ENCODE measurements at places on chromosomes 6 and 20.
A peak's percentile ranks its signal among the peaks of the same experiment; 100 is the strongest.

DNA sequence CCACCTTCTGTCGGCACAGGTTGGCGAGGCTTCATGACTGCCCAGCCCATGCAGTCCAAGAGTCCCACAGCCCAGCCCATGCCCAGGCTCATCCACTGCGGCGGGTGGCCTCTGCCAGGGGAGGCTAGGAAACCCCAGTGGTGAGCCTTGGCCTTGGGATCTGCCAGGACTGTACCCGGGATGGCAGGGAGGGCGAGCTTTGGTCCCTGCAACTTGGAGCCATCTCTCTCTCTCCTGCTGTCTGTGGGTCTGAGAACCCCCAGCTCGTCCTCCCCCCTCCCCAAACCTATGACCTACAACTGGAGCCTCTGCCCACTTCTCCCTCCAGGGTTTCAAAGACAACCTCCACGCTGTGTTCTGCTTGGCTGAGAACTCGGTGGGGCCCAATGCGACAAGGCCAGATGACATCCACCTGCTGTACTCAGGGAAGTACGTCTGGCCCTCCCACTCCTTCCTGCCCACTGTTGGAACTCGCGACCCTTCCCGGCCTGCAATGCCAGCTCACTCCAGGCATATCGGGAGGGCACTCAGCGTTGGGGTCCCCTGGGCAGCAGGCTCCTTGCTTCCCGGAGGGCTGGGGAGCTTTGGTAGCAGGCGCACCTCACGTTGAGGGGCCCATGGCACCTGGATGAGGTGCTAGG, 19.7 kb downstream of the NPEPL1 start:
- DNase-seq = no peak

DNA sequence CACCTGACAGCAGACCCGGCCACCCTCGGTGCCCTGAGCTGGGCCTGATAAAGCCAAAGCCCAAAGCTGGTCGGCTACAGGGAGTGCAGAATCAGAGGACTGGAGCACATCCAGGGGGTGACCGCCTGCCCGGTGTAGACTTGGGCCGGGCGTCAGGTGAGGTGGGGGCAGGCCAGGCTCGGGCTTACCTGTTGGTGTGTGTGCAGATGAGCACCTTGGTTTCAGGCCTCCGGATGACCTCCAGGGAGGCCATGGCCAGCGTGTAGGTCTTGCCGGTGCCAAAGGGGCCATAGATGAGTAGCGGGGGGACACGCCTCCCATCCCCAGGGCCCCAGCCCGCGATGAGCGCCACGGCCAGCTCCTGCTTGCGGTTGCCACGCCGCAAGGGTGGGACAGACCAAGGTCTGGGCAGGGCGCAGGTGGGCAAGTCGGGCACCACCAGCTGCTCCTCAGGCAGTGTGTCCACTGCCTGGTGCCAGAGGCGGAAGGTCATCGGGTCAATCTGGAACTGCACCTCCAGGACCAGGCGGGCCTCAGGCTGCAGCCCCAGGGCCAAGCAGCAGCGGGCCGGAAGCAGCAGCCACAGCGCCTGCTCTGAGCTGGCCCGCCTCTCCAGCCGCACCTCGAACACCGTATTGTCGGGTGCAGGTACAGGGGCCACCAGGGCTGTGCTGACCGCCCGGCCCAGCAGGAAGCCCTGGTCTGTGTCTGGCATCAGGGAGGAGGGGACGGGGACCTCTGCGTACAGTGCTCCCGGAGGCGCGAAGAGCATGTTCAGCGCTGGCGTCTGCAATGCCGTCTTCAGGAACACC, 5.7 kb downstream of the HELZ2 start:
- DNase-seq = no peak

DNA sequence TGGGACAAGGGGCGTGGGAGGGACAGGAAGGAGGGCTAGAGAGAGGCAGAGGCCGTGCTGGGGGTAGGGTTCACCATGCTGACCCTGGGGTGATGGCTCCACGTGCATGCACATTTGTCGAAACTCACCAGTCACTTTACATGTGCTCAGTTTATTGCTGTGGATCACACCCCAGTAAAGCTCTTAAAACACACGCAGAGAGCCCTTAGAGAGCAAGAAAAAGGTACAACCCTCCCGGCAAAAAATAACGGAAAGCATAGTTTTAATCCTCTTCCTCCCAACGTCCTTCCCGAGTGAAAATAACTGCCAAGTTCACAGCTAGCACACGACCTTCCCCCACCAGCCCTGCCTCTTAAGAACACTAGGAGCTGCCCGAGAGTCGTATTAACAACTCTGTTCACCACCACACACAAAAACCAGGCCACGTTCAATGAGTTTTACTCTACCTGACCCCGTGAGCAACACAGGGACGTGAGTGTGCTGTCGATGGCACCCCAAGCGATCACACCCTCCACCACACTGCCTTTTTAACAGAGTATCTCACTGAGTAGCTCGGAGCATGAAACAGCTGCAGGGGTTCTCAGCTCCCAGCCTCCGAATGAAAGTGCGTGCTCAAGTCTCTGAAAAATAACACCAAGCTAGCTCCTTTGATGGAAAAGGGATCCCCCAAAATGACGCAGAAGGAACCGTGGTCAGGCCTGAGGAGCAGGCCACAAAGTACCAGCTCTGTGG, 39.7 kb downstream of the TAF4 start:
- peak; percentile 48 for DNase-seq

DNA sequence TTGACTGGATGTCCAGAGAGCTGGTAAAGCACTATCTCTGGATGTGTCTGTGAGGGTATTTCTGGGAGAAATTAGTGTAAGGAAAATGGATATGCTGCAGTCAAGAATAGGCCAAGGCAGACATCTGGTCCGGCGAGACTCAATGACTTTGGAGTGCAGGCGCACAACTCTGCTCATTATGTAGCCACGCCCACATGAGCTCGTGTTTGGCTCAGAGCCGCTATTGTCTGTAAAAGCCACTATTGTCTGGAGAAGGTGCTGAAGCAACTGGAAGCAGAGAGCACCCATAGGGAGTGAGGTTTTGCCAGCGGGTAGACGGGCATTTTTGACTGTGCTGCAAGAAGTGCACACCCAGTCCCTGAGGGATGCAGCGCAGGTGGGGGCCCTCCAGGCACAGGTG, 305.0 kb upstream of the POU3F2 start:
- DNase-seq = no peak

DNA sequence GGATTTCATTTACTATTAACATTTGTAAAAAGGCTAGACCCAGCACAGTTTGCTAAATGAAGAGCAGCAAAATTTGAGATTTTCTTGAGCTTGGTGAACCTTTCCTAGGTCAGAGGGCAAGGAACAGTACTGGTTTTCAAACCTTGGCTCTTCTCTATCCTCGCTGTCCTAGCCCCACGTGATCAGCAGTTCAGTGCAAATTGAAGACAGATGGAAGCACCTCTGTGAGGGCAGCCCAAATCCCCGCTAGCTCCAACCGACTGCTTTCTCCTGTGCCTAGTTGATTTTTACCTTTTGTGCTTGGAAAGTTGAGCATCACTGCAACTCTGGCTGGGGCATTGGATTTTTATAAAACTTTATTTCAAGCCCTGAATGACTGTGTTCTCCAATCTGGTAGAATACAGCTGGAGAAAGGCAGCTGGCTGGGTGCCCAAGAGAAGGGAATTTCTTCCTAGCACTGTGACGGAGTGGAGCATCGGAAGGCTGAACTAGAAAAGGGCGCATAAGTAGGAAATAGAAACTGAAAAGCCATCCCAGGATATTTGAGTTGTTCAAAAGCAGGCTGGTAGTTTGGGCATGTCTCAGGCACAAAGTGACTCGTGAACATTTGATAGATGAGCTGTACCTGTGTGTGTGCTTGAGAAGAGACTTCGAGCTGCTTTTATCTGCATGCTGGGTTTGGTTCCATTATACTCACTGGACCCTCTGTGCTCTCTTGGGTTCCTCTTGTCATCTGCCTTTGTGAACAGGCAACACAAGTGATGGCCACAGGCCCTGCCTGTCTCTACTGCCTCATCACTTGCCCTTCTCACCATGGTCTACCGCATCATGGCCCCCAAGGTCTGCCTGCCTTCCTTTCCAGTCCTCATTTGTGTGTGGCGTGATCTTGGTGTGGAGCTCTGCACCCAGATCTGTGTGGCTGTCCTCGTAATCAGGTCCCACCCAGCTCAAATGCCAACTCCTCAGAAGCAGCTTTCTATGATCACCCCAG, 2.3 kb downstream of the RNF114 start:
- no peak for DNase-seq

GRCh38 chr6:1553562-1554083, 56.1 kb upstream of the FOXC1 start:
- DNase-seq = no peak

GRCh38 chr6:16224409-16224808, 14.0 kb upstream of the GMPR start:
- DNase-seq = no peak

- DNase-seq = no peak
Observed at GRCh38 chr6:122005661-122006060, 393.8 kb upstream of the HSF2 start.

GRCh38 chr6:157329829-157330228, 6.5 kb upstream of the TMEM242 start:
- DNase-seq = no peak

- DNase-seq = peak; percentile 8
Observed at GRCh38 chr6:152636609-152637295, 410 bp downstream of the SYNE1 start.

DNA sequence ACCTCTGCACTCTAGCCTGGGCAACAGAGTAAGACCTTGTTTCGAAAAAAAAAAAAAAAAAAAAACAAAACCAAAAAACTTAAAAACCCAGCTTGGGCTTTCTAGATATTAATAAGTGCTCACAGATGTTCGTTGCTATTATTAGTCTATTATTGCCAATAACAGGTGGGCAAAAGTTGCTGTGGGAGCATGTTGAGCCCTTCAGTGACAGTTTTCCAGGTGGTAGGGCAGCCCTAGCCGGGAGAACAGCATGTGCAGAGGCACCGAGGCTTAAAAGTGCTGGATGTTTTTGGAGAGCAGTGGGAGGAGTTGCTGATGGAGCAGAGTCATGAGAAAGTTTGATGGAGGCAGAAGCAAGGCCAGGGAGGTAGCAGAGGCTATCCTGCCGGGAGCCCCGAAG, 4.4 kb downstream of the PPP1R16B start:
- no peak for DNase-seq

- no peak for DNase-seq
Observed at GRCh38 chr6:13413900-13414555, 73.4 kb downstream of the GFOD1 start.

DNA sequence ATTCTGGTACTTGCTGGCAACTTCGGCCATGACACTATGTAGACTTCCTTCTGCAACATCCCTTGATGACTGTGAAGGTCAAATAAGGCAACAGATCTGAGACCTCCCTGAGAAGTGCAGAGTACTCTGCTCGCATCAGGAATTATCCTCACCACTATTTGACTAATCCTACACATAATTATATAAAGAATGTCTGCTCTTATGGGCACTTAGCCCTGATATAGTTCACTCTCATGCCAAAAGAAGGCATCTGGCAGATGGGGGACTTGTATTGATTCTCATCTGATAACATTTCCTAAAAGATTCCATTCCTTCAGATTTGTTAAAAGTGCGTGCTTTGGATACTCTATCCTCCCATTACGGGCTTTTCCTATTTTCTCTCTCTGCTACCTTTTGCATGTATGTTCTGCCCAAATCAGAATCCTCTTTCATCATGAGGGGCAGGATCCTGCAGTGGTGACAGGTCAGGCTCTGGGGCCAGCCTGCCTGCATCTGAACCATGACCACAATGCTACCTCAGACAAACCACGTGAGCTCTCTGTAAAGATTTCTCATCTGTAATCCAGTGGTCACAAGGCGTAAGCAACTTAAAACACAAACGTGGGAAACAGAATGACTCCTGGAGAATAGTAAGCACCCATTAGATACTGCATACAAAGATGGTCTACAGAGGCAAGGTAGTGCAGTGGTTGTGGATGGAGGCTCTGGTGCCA, 134.0 kb downstream of the GJA10 start:
- DNase-seq = peak; percentile 74

GRCh38 chr20:34626992-34627391, 49.9 kb downstream of the PIGU start:
- no peak for DNase-seq

- peak; percentile 19 for DNase-seq
Observed at GRCh38 chr20:4949833-4950178, 51.5 kb downstream of the SLC23A2 start.

GRCh38 chr6:87661503-87661902, 40.5 kb downstream of the AKIRIN2 start:
- no peak for DNase-seq

DNA sequence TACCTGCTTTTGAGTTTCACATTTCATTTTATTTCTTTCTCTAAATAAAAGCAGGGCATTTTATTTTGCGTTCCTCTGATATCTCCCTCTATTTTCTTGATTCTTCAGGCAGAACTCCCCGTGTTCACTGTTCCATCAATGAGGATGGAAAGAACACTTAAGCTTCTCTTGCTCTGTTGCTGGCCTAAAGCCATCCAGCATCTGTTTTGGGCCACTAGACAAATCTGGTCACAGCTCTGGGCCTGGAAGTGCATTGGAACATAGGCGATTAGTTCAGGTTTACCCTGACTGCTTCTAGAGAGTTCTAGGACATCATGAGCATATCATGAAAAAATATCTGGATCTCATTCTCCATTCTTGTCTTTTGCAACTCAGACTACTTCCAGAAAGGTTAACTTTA, 611.2 kb downstream of the UTRN start:
- no peak for DNase-seq

- no peak for DNase-seq
Observed at GRCh38 chr20:48189181-48189580, 403.9 kb upstream of the SULF2 start.

GRCh38 chr6:51908243-51908642, 179.2 kb downstream of the PKHD1 start:
- no peak for DNase-seq

DNA sequence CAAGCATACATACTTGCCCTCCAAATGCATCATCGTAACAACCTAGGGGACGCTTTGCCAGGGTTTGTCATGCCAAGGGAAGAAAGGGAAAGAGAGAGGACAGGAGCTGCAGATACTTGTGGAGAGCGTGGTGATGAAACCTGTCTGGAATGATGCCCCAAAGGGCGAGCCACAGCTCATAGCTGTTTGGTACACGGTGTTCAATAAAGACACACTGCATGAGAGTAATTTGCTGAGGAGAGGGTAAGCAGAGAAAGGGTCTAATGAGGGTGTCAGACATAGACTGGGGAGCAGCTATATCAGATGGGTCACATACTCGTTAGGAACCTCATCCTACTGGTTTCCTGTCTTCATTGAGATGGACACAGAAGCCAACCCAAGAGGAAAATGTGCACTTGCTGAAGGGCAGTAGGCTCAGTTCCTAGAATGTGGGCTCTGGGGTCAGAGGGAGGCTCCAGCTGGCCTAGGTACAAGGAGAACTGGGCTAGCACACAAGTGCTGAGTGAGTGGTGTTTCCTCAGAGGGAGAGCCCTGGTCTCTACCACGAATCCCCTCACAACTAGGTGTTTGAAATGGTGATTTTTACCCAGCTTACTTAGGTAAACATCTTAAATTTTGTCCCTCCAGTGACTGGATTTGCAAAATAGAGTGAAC, 5.2 kb upstream of the FOXO3 start:
- no peak for DNase-seq

- DNase-seq = no peak
Observed at GRCh38 chr20:40218316-40218969, 470.6 kb downstream of the MAFB start.

DNA sequence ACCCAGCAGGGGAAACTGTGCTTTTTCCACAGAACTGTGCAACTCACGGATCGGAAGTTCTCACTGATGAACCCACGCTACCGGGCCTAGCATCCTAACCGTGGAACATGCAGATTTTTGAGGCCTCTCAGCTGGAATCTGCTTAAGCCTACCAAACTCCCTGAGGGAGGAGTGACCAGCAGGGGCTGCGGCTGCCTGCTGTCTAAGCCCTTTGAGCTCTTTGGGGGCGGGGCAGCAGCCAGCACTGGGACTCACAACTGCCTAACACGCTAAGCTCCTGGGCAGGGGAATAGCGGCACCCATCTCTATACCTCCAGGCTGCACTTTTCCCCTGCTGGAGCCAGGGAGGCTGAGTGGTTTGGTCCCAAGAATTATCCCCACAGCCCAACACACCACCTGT, 20.4 kb upstream of the METTL24 start:
- no peak for DNase-seq

Data from activated CD8-positive, alpha-beta T cell treated with anti-CD3 and anti-CD28 coated beads for 36 hours (primary cell).